ENCODE measurements at places on chromosomes 5 and 9.
A peak's percentile ranks its signal among the peaks of the same experiment; 100 is the strongest.

- peak; percentile 43 for DNase-seq
These were observed 55.1 kb downstream of the ANKH start for GRCh38 chr5:14816374-14816998.

DNA sequence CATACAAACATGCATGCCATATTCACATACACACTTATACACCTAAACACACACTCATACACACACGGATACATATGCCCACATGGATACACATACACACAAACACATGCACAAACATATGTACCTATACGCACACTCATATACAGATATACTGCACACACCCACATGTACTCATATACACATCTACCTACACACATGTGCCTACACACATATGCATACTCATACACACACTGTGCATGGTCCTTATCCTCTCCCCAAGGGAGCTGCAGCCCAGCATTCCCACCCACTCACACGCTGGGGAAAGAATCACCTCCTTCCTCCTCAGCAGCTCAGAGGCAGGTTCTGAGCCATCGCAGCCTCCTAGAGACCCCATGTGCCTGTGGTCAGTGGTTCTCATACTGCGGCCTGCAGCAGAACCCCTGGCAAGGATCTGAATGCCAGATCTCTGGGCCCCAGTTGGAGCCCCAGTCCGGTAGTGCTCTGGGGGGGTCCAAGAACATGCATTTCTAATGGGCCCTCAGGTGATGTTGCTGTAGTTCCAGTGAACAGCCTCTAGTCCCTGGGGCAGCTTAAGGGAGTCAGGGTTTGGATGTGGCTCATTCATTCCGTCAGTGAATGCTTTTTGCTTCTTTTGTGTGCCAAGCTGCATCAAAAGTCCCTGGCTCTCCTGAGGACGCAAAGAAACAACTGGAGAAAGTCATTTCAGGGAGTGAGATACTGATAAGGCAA lies 39.0 kb downstream of the SEMA4D start:
- no peak for DNase-seq

- DNase-seq, result no peak
These were observed 19.7 kb upstream of the PHYKPL start for GRCh38 chr5:178252258-178252657.

- peak; percentile 47 for DNase-seq
These were observed 1.8 kb upstream of the KLF4 start for GRCh38 chr9:107491081-107492053.

GRCh38 chr9:123311250-123311752 lies 42.9 kb upstream of the STRBP start:
- DNase-seq, result no peak

GRCh38 chr5:6115852-6116251 lies 262.5 kb downstream of the MED10 start:
- DNase-seq, result no peak

DNA sequence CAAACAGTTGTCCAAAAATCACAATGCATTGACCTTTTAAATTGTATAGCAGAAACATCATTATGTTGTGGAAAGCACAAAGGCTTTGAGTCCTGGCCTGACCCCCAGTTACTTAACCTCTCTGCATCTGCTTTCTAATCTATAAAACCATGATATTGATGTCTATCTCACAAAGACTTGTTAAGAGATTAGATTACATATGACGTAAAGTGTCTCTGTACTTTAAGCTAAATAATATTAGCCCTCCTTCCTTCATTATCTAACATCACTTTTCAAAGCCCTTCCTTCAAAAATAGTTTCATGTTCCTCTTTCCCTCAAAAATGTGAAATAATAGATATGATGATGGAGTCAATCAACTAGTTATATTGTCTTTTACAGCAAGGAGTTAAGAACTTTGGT lies 3.4 kb downstream of the ADAMTS6 start:
- DNase-seq, result no peak

DNA sequence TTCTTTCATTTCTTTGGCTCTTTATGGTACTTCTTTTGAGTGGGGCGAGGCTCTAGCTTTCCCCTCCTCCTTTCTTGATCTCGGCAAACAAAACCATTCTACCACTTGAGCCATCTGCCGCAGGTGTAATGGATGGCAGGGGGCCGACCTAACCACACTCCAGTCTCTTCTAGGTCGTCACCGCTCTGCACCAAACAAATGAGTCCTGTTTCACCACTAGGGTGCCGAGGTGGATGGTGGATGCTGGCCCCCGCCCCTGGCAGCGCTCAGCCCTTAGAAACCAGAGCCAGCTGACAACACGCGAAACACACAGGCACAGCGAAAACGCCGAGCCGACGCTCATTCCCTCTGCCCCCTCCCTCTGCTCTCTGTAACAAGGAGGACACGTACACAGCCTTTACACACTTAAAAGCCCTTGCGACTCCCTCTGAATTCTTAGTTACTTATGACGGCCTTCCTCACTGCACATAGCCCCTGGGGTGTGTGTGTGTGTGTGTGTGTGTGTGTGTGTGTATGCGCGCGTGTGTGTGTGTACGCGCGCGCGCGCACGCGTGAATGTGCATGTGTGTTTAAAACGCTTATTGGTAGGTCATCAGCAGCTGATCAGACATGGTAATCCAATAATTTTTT lies 199.4 kb downstream of the MEF2C start:
- DNase-seq, result no peak

DNA sequence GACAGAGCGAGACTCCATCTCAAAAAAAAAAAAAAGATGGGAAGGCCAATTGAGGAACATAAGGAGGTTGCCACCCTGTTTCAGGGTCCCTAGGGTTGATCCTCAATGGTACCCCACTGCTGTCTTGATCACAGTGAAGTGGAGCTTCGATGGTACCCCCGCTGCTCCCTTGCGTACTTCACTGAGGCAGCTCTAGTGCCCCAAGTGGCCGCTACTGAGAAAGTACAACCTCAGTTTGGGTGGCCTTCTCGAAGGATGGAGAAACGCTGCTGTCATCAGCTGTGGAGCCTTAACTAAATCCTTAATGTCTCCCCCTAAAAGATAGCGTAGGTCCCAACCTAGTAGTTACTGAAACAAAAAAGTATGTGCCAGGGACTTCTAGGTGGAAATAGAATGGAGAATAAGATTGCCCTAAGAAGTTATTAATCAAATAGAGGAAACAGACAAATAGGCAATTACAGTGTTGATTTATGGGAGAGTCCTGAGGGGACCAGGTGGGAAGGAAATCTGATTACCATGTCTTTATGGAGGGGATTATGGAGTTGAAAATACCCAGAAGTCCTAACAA lies 6.3 kb downstream of the TESK1 start:
- DNase-seq, result peak; percentile 42

- no peak for DNase-seq
These were observed 1.3 kb downstream of the SLC12A7 start for GRCh38 chr5:1110307-1111240.

DNA sequence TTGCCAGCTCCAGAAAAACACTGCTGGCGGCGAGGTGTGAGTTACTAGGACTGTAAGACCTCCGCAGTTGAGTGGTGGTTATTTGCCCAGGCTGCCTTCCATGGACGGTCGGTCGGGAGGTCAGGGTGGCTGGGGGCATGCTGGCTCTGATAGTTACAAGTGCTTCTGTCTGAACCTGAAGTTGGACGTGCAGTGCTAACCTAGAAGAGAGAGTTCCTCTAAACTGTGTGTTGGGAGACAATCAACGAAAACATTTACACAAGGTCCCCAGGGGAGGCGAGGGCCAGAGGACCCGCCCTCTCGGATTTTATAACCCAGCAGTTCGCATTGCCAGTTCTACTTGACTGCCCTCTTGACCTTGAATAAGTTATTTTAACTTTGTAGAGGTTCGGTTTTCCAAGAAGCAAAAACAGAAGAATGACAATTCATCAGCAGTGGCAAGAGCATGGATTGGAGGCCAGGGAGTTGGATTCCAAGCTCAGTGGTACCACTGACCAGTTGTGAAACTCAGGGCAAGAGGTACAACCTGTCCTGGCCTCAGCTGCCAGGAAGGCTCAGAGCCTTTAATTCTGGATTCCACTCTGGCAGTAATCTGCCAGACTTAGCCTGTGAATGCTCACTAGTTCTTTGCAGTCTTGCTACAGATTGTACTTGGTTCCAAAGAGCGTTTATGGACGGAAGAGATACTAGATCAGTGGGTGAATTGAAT lies 28.7 kb upstream of the PDE8B start:
- no peak for DNase-seq
